ENCODE measurements at places on chromosomes 6 and 20.
A peak's percentile ranks its signal among the peaks of the same experiment; 100 is the strongest.

- DNase-seq = no peak
Observed at GRCh38 chr6:161545741-161546140, 271.9 kb upstream of the AGPAT4 start.

- DNase-seq = no peak
Observed at GRCh38 chr20:13744352-13744751, 40.4 kb downstream of the ESF1 start.

DNA sequence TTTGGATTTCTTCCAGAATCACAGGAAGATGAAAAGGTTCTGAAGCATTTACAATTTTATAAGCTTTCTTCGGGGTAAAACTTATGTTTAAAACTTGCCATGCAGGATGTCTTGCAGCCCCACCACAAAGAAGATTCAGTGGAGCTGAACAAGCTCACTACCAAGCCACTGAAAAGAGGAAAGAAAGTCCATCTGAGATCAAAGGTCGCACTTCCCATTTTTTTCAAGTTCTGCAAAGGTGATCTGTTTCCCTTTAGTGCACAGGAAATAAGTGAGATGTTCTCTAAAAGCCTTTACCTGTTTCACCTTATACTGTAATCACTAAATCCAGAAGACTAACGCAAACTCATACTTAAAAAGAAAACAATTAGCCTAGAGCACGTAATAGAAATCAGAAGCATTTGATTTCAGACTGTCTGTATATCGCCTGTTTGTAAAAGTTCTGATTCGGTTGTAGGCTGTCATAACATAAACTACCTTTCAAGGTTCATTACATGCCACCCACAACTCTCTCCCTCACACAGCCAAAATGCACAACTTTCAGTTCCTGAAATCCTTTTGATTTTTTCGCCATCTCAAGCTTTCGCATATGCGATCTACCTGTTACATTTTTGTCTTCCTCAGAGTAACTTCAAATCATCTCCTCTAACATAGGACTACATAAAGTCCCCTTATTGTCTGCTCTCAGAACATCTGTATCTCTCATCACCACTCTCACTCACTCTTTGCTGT, 1.8 kb downstream of the ECHDC1 start:
- DNase-seq = peak; percentile 55

DNA sequence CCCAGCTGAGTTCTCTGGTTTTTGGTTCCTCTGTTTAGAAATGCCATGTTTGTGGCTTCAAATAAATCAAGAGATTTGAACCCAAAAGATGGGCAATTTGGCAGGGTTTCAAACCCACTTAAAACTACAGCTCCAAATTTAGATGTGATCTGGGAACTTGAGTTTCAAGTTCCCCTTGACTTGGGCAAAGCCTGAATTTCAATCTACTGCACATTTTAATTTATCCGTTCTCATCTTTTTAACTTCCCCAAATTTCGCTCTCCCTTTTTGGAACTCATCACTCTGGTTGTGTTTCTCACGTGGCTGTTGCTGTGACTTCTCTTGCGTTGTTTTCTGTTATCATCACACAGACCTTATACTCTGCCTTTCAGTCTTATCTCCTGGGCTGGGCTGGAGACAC, 230.9 kb downstream of the CDC5L start:
- DNase-seq = no peak

DNA sequence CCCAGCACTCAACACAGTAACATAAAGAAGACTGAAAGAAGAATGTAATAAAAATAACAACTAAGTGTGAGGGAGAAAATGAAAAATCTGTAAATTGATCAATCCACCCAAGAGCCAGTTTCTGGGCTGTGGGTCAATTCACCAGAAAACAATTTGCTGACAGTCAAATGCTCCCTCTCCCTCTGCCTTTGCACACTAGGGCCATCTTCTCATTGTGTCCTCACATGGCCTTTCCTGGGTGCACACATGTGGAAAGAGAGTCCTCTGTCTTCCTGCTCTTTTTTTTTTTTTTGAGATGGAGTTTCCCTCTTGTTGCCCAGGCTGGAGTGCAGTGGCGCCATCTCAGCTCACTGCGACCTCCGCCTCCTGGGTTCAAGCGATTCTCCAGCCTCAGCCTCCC, 53.9 kb upstream of the PRND start:
- no peak for DNase-seq

DNA sequence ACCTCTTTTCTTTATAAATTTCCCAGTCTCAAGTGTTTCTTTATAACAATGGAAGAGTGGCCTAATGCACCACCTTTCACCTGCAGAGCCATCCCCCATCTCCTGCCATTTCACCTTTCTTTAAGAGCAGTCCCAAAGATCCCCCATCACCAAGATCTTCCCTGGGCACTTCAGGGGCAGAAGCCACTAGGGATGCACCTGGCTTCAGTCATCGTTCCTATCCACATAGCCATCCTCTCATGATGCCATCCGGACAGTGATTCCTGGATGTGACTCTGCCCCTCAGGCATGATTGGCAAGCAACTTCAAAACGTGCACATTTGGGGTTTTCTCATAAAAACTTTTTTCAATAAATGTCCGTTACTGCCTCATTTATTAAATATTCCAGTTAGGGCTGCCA, 225.9 kb downstream of the TBXT start:
- no peak for DNase-seq

- DNase-seq = no peak
Observed at GRCh38 chr6:42989923-42990322, 5.6 kb downstream of the PPP2R5D start.

DNA sequence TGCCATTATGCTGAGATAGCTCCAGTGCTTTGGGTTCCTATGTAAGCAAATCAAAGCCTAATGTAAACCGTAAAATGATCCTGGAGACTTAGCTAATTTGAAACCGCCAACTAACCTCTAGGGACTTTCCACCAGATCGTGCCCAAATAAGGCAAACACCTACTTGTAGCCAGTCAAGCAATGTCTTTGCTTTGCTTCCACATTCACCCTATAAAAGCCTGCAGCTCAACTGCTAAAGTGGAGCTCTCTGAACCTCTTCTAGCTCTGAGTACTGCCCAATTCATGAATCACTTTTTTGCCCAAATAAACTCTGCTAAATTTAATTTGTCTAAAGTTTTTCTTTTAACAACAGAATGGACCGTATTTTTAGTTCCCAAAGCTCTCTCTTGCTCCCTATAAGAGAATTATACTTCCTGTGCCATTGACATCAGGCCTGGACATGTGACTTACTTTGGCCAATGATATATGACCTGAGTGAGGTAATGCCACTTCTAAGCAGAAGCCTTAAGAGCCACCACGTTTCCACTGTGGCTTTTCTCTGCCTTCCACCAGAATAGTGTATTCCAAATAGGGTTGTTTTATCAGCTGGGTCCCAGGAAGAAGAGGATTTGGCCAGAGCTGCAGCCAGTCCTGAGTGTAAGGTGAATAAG, 34.8 kb upstream of the PSMF1 start:
- DNase-seq = no peak

DNA sequence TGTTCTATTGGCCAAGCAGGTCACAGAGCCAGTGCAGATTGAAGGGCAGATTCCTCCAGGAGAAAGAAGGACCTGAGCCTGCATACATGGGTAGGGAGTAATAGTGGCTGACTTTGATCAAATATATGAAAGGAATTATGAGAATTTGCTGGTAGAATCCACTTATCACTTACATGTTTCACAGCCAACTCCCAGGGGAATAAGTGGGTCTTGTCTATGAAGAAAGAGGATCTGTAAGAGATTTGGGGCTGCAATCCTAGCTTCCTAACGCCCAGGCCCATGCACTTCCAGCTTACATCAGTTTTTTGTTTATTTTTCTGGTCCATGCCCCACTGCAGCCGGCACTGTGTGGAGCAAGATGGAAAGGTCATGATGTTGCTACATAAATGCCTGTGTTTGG, 107.9 kb upstream of the SYNDIG1 start:
- no peak for DNase-seq

DNA sequence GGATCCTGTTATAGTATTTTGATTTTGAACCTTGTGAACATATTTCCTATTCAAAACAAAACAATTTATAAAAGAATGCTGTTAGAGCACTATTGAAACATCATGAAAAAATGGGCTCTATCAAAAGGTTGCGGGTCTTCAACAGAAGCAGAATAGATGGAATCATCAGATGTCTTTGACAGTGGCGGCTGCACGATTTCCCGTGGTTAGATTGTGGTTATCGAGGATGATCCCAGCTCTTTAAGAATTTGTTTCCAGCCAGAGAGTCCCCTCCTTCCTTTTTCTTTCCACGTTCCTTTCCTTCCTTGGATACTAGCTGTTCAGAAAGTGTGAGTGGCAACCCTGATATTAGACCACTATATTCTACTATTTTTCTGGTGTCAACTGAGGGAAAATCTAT, 163.4 kb downstream of the FARS2 start:
- no peak for DNase-seq

- DNase-seq = no peak
Observed at GRCh38 chr20:33433465-33434234, 9.9 kb downstream of the SNTA1 start.

DNA sequence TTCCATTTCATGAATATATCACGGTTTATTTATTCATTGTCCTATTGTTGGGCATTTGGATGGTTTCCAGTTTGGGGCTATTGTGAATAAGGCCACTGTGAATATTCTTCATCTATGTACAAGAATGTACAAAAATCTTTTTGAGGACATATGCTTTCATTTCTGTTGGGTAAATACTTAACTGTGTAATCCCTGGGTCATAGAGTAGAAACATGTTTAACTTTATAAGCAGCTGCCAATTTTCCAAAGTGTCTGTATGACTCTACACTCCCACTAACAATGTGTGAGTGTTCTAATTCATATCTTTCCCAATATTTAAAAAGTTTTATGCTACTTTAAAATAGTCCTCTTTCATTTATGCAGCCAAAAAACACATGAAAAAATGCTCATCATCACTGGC, 98.6 kb downstream of the UST start:
- DNase-seq = no peak

Data from OCI-LY7 (cell line).